ENCODE measurements at places on chromosomes 7 and 10. TPM values are rescaled to one million over a fixed set of nuclear protein-coding genes. Genes with fewer than 3 reads are reported as not detected.

The TEX47 gene
- not detected for total RNA-seq

The OR6B1 gene
- not detected for total RNA-seq

The VCL gene
- total RNA-seq, result 68.3 TPM

The PAPOLB gene
- total RNA-seq, result not detected

The LRMDA gene
- total RNA-seq, result 3.9 TPM

The PKD2L1 gene
- not detected for total RNA-seq

The TACC2 gene
- 3.5 TPM for total RNA-seq

The CCDC136 gene
- total RNA-seq, result 0.65 TPM

The SOSTDC1 gene
- not detected for total RNA-seq

The TIAL1 gene
- 45.4 TPM for total RNA-seq

The SERPINE1 gene
- 183 TPM for total RNA-seq

The WEE2 gene
- not detected for total RNA-seq

The COL17A1 gene
- total RNA-seq, result 1,169 TPM

The DENND2A gene
- 26.3 TPM for total RNA-seq

Measured in placental epithelial cell (primary cell).